Nephron progenitor cell (in vitro differentiated cells): ENCODE measurements at places on chromosomes 3 and 15.

DNA sequence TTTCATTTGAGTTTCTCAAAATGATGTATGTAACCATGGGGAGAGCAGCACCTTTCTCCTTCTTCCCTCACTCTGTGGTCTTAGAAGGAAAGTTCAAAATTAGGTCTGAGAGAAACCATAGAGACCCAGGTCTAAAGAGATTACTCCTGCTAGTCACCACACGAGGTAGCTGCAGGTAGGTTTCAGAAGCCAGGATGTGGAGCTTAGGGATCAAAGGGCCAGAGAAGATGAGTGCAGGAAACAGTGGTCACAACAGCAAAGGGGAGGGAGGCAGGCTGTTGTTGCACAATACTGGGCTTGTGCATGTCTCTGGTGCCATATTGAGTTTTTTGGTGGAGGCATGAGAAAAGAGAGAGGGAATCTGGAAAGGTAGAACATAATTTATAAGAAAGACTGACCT, 583.6 kb downstream of the AGBL1 start:
- no peak for DNase-seq

DNA sequence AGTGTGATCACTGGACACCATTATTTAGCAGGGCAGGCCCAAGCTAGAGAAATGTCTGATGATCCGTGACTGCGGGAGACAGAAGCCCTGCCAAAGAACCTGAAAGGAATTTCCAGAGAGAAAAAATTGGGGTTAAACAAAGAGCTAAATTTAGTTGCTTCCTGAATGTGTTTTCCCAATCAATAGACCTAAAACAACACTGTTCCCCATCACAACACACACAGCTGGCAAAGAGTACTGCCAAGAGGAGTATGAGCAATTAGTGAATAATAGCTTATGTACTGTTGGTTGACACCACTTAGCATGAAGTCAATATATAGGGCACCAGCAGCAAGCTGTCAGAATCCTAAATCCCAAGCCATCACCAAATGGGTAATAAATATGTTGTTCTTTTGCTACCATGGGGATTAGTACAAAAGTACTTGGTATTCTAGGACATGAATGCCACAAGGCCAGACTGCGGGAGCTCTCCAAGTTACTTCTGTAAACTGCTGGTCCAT, 35.7 kb downstream of the CLK3 start:
- DNase-seq = no peak

DNA sequence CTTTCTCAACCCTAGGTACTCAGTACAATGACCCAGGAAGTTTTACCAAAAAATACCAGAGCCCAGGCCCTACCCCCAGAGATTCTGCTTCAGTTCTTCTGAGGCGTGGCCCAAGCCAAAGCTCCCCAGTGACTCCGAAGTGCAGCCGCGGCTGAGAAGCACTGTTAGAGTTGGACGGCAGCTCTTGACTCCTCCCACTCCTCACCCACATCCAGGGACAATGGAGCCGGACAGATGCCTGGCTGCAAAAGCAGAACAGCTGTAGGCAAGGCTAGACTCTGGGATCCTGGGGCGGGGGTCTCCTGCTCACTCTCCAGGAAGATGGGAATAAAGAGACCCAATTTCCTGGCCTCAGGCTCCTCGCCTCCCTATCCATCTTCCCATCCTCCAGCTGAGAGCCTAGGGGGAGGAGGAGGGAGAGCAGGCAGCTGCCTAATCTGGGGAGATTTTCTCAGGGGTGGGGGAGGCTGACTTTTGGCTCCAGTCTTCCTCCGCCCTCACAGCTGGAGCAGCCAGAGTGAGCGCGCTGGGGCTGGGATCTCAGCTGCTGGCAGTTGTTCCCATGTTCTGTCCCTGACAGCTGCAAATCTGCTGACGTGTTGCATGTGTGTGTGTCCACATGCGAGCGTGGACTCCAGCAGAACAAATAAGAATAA, 223.8 kb downstream of the OPA1 start:
- peak; percentile 61 for DNase-seq

- DNase-seq = no peak
Measured at GRCh38 chr3:143480344-143480743, 360.8 kb downstream of the CHST2 start.

- DNase-seq = no peak
Measured at GRCh38 chr15:84814916-84815315, 2.2 kb upstream of the ALPK3 start.

GRCh38 chr15:40955141-40955903, 2.1 kb downstream of the CHAC1 start:
- no peak for DNase-seq

- DNase-seq = no peak
Measured at GRCh38 chr3:138799822-138800221, 34.9 kb downstream of the PIK3CB start.

DNA sequence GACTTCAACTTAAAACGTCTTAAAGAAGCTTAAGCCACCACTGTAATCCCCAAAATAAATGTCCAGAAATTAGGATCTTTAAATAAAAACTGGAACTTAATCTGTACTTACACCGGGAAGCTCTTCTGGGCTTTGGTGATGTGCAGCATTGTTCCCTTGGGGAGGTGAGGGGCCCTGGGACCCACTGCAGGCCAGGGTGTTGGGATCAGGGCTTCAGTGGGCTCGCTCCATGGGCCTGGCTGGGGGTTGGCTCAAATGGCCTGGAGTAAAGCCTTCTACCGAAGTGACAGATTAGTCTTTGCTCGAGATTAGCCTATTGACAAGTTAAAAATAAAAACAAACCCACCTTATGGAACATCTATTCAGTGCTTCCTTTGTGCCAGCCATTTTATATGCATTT, 6.1 kb upstream of the RNU6-1 start:
- DNase-seq = no peak

DNA sequence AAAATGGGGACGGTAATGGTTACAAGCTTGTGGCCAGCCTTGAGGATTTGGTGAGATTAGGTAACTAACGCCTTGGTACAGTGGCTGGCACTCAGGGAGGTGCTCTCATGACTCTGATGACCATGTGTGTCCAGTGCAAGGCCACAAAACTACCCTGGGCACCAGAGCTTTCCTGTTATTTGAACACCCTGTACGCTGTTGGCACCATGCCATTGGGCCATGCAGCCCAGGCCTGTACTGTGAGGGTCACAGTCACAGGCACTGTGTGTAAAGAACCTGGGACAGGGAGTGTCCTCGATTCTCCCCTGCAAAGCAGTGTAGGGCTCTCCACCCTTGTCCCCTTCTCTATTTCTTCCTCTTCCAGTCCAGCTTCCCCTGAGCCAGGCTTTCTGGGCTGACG, 6.3 kb downstream of the TMEM43 start:
- no peak for DNase-seq

DNA sequence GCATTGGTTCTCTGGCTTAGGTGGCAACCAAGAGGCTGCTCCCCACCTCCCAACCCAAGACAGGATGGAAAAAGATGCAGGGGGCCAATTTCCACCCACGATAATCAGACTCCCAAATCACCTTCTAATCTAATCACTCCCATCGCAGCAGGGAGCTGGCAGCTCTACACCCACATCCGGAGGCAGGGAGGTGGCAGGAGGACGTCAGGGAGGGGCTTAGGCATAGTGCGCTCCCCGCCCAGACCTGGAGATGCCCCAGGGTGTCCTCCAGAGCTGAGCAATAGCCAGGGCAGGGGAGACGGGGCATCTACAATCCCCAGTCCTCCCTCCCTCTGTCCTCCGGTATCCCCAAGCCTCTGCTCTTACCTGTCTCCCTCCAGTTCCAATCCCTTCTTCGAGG, 70.5 kb upstream of the SEC13 start:
- no peak for DNase-seq

DNA sequence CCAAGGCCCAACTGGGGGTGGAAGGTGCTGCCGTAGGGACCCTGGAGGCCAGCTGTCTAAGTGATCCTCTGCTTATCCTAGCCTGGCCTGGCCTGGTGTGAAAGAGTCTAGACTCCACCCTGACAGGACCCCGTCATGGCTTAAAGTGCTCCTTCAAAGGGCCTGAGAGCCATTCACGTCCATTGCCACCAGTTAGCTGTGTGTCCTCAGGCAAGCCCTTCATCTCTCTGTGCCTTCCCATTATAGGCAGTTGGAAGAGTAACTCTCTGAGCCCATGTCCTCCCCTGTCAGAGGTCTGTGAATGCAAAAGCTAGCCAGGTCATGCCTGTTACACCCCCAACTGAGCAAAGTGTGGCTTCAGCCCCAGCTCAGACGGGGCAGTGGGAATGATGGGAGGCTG, 9.1 kb upstream of the DNAH1 start:
- DNase-seq = no peak

DNA sequence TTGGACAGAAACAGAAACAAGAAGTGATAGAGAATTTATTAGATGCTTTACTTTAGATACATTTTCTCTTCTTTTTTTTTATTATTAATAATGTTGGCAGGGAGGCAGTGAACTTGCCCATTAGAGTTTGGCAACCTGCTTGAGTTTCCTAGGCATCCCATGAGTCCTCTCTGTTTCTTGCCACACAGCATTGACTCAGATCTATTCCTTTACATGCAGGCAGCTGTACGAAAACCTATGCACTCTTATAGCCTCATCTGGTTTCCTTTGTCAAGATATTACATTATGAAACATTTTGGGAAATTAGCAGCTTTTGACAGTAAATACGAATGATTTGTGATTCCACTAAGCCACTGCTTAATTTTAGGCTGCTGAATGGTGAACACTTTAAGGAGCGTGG, 23.3 kb downstream of the IL1RAP start:
- no peak for DNase-seq

DNA sequence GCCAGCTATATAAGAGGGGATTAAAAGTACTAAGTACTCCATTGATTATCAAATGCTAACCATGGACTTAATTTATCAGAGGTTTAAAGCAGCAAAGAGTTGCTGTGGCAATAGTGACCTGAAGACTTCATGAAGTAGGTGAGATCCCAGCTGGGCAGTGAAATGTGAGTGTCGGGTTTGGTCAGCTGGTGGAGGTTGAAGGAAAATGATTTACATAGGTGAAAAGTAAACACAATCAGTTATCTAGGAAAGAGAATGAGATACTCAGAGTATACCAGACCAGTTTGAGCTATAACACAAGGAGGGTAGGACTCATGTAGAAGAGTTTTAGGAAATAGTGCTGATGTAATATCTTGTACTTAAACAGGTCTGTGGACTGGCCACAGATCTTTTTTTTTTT, 16.5 kb upstream of the FBXO22 start:
- DNase-seq = no peak

DNA sequence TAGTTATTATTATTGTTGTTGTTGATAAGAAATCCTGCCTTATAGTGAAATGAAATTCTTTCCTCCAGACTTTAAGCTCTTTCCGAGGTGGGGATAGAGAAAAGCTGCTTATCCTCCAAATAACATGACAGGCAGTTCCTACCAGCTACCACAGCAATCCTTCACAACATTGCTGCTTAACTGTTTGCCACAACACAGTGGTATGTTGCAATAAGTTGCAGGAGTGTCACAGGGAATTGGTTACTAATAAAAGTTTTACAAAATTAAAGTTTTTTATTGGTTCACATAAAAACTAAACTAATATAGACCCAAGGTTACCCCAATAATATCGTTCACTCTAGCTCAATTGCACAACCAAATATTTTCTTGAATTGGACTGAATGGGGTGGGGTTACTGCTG, 57.4 kb upstream of the ICE2 start:
- DNase-seq = no peak

GRCh38 chr3:128369881-128370642, 96.6 kb downstream of the DNAJB8 start:
- DNase-seq = no peak

DNA sequence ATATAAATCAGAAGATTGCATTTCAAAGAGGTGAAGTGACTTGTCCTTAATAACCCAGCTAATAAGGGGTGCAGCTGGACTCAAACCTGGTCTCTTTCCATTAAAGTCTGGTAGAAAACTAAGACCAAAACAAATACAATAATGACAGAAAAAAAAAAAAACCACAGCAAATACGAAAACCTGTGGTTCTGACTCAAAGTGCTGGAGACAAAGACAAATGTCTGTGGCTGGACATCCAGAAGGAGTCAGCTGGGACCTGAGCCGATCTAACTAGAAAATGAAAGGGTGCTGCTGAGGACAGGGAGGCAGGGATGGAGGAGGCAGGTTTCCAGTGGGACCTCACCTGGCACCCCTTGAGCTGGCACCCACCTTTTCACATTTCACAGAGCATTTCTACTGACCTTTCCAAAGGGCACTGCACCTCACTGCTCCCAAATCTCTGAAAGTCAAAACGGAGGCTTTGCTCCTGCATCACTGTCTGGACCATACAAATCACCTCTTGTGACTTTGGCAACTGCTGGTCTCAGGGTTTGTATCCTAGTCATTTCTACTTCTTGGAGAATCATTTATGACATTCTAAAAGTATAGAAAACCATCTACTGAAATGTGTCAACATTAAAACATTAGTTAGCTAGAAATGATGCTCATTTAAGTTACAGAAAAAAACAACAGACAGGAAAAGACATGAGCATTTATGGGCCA, 61.7 kb downstream of the CCNL1 start:
- no peak for DNase-seq

GRCh38 chr15:69793781-69794451, 303.8 kb downstream of the TLE3 start:
- no peak for DNase-seq

GRCh38 chr3:45100981-45101407, 45.2 kb downstream of the CDCP1 start:
- no peak for DNase-seq

DNA sequence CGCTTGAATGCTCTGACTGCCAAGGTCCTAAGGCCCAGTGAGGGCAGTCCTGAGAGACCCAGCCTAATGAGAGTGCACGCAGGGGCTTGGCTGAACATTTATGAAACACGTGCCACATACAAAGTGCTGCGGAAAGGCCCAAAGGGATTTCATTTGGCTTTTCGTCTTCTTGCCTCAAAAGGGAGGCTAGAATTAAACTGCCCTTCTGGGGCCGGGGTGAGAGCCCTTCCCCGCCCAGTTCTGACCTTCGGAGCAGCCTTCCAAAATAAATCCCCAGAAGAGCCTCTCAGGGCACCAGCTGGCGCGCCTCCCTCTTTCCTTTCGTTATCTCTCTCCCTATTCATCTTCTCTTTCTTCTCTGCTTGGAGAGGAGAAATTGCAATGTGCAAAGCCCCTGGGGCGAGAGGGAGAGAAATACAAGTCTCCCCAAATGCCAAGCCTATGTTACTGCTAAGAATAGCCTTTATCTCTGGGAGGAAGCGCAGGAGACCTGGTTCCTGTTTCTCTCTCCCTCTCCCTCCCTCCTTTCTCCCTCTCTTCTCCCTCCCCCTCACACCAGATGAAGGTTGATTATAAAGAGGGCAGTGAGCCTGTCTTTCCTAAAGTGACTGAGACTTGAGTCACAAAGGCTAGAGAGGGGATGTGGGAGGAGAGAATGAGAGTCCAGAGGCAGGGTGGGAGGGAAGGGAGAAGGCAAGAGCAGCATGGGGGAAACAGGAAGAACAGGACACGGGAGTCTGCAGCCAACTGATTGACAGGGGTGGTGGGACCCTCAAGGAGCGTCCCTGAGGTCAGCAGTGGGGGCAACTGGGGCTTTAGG, 36.7 kb upstream of the NDUFB4 start:
- DNase-seq = peak; percentile 41
